ENCODE measurements at places on chromosomes 5 and 9.

DNA sequence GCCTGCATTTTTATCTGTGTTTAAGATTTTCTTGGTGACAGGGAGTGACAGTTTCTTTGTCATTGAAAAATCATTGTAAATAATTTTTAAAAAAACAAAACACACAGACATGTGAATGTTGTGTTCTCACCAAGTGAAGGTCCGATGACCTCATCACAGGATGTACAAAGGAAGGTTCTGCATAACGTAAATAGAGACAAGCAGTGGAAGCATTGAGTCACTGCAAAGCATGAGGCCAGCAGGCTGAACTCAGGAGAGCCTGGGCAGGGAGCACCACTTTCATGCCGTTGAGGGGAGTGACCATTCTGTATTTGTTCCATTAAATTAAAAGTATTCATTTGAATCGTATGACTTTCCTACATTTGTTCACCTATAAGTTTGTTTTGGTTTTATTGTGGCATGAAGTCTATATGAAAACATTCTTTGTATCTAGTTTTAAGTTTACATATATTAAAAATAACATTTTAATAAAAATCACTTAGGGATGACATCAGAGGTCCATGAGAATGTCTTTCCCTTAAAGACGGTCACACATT is 70.4 kb upstream of the TLE1 start:
- no peak for DNase-seq

GRCh38 chr5:58440901-58441460 is 18.9 kb downstream of the PLK2 start:
- DNase-seq = no peak

DNA sequence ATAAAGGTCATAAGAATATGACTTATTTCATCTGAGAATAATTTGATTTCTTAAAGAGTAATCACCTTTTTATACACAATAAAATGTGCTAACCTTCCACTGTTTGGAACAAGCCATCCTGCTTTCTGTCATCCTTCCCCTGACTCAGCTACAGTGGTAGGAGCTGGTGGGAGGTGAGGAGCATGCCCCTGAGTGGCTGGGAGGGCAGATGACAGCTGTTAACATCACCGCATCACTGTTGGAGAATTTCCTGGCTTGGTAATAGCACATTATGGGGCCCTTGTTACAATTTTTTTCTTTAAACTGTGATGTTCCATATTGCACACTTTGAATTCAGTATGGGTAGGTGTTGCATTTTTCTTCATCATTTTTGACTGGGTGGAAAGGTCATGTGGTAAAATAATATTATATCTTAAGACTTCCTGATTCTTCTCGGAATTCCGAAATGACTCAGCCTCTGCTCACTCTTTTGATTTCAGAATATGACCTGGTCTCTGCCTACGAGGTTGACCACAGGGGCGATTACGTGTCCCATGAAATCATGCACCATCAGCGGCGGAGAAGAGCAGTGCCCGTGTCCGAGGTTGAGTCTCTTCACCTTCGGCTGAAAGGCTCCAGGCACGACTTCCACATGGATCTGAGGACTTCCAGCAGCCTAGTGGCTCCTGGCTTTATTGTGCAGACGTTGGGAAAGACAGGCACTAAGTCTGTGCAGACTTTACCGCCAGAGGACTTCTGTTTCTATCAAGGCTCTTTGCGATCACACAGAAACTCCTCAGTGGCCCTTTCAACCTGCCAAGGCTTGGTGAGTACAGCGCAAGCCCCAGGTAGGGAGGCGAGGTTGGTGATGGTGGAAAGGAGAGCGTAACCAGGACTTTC is 5.8 kb downstream of the ADAMTS16 start:
- DNase-seq = no peak

DNA sequence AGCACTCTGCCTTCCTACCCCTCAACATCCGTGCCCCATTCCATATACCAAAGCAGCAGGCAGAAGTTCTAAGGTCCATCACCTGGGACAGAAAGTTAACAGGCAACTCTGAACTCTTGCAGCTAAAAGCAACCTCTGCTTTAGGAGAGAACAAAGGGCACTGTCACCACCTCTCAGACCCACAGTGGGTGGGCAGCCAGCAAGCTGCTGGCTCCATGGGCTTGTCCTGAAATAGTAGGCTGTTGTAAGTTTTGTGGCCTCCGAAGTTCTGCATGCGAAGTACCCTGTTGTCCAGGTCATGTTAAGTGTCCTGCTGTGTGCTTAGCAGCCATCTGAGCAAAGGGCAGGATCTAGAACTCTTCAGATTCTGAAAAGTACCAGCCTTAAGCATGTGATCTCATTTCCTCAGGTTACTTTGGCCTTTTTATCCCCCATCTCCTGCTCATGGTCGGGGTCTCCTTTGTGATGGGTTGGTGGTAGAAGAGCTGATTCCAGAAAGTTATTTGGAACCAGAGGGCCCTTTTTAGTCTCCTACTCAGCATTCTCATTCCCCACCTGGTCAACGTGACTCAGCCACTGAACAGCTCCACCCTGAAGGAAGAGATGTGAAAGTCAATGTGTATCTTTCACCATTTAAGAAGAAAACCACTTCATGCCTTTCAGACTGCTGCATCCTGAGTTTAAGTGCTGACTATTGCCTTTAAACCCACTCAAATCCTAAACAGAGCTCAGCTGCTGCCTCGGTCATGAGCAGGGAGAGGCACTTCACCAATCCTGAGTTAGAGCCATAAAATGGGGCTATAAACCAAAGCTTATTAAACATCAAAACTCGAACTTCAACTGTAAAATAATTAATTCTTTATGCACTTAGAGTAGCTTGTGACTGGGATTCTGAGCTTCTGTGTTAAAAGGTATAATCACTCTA is 121.4 kb downstream of the DPYSL3 start:
- no peak for DNase-seq

- DNase-seq = no peak
Observed at GRCh38 chr9:103003689-103004088, 8.6 kb downstream of the CYLC2 start.

DNA sequence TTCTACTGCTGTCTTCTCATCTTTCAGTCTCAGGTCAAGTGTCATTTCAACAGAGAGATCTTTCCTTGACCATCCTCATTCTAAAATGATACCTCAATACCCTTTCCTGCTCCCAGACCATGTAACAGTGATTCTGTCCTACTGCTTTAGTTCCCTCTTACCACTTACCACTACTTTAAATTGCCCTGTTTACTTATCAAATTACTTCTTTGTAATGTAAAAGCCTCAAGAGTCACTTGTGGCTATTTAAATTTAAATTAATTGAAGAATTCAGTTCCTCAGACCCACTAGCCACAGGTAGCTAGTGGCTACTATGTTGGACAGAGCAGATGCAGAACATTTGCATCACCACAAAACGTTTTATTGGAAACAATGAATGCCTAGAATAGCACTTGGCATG is 217.3 kb downstream of the ADAMTS6 start:
- DNase-seq = no peak

DNA sequence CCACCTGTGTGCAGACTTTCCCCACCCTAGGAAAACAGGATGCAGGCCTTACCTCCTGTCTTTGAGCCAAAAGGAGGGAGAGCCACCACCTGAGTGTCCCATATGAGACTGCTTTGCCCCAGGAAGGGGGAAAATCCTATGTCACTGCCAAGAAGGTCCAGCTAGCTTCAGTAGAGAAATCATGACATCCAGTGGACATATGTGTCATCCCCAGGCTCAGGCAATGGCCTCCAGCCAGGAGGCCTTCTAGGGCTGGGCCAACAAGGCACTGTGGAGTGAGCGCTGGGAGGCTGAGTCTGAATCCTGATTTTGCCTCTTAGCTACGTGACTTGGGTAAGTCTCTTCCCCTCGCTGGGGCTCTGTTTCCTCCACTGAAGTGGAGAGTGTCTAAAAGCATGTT is 60.2 kb downstream of the SMIM23 start:
- DNase-seq = no peak

DNA sequence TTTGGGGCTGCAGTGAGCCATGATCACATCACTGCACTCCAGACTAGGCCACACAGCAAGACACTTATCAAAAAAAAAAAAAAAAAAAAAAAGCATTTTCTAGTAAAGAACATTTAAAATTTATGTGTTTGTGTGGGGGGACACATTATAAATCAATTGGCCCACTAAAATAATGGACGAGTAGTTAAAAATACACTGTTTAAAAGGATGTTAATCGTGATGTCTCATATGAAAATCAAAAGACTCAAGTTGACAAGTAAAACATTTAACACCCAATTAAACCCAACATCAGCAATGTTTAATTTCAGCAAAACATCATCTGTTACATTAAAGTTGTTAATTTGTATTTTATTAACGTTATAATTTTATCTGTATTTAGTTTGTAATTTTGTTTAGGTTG is 152.3 kb downstream of the MAPKAP1 start:
- no peak for DNase-seq

- DNase-seq = no peak
Observed at GRCh38 chr9:223152-223551, 8.5 kb downstream of the DOCK8 start.

DNA sequence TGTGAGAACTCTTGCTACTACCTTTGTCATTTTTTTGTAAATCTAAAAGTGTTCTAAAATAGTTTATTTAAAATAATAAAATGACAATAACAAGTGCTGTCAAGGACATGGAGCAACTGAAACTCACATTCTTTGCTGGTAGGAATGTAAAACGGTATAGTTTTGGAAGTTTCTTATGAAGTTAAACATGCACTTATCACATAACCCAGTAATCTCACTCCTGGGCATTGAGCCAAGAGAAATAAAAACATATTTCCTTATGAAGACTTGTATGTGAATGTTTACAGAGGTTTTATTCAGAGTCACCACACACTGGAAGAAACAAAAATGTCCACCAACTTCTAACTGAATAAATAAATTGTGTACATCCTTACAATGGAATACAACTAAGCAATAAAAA is 46.0 kb upstream of the COL15A1 start:
- DNase-seq = no peak

DNA sequence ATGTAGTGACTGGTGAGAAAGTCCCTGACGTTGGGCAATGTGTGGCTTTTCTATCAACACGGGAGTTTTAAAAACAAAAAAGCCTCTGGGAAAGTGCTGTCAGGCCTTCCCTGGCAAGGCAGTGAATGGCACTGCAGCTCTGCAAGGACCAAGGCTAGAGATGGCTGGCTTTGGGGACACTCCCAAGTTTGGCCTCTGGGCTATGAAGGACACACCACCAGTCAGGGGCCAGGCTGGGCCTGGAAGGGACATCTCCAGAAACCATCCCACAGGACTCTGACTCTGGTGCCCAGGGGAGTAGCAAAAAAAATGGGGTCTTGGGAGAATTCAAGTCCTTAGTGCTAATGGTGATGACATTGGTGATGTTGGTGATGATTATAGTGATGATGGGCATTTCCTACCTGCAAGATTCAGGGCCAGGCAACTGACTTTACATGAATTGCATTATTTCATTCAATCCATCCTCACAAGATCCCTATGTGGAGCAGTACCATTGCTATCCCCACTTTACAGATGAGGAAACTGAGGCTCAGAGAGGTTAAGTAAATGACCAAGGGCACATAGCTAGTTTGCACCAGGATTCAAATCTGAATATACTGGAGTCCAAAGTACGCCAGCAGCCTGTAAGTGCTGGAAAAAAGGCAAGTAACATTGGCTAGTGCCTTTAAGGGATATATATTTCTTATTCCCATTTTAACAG is 2.6 kb upstream of the PPARGC1B start:
- DNase-seq = no peak

DNA sequence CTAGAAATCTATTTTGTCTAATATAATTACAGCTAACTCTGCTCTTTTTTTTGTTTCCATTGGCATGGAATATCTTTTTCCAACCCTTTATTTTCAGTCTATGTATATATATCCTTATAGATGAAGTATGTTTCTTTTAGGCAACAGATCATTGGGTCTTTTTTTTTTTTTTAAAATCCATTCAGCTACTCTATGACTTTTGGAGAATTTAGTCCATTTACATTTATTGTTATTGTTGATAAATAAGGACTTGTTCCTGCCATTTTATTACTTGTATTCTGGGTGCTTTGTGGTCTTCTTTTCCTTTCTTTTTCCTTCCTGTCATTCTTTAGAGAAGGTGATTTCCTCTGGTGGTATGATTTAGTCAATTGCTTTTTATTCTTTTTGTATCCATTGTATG is 296.8 kb downstream of the SMARCA2 start:
- no peak for DNase-seq

GRCh38 chr9:95406121-95406520 is 88.6 kb upstream of the FANCC start:
- no peak for DNase-seq

DNA sequence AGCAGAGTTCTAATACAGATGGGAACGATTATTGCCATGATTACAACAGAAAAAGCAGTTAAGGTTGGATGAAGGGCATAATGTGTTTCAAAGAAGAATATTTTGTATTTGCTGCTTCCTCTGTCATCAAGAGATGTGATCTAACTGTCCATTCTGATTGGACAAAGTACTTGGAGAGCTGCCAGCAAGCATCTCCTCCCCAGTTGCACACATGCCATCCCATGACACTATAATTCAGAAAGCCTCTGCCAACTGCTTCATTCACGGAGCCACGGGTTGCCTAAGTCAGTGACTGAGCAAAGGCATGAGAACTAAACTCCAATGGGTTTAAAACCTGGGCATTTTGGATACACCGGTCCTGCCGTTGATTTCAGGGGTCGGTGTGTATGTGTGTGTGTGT is 253.8 kb downstream of the CRB2 start:
- no peak for DNase-seq

DNA sequence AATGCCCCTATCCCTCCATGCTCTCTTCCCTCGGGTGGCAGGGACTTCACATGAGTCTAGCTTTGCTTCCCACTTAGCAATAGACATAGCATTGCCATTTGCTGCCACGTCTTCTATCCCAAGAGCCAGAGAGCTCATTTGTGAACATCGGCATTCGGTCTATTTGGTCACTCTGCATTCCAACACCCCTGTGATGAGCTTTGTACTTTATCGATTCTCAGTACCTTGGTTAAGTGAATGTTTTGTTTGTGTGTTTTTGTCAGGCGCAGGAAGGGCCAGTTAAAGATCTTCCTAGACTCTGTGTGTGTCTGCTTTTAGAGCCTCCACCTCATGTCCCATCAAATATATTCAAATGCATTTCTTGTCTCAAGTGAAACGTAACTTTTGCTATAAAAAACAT is 141.7 kb downstream of the TARS1 start:
- DNase-seq = no peak

GRCh38 chr5:136424835-136425584 is 59.7 kb upstream of the TRPC7 start:
- peak; percentile 45 for DNase-seq

DNA sequence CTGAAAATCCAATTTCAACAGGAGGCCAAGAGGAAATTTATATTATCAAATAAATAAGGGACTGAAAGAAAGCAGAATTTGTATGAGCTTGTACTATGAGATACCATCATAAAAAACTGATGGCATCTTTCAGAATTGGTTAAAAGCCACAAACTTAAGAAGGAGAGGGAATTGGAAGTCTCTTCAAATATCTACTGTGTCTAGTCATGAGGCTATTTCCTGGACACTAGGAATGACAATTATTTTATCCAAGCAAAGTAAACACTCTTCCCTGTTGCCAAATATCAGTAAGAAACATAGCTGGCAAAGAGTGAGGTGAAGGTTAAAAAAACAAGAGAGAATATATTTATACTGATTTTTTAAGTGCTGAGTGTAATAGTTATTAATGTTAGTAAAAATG is 101.5 kb upstream of the ARRDC3 start:
- DNase-seq = no peak
